NCI-H1694 (cell line): ENCODE measurements at places on chromosomes 6 and 20.
A peak's percentile ranks its signal among the peaks of the same experiment; 100 is the strongest.

- DNase-seq = no peak
Measured at GRCh38 chr6:65650086-65650485, 56.9 kb downstream of the EYS start.

- DNase-seq = no peak
Measured at GRCh38 chr6:139855671-139856311, 481.3 kb upstream of the CITED2 start.

DNA sequence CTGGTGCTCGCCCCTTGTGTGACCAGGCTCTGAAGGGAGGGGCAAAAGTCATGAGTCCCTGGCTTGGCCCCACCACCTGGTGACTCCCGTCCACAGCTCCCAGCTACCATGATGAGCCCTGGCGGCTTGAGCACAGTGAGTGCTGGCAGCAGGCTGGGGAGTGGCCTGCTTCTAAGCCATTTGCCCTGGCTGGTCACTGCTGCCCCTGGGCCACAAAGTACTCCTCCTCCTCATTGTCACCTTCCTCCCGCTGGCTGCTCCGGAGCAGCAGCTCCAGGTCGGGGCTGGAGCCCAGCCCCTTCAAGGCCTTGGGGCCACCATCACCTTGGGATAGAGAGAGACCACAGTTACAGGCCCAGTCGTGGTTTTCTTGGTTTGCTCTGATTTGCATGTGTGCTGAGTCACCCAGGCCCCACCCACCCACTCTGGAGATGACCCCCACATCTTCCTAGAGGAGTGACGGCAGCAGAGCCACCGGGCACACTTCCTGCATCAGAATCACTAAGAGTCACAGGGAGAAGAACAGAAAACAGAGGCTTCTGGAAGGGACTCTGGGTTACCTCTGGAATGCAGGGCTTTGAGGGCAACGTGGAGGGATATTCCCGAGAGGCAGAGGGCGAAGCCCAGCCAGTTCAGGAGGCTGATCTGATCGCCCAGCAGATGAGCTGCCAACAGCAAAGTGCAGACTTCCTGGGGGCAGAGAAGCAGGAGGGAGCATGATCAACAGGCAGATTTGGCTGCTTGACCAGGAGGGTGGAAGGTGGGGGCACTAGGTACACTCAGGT, 42.1 kb upstream of the CDH22 start:
- no peak for DNase-seq

- DNase-seq = no peak
Measured at GRCh38 chr20:42046371-42047085, 428.4 kb upstream of the CHD6 start.

- no peak for DNase-seq
Measured at GRCh38 chr6:132910759-132911158, 96.4 kb downstream of the RPS12 start.

GRCh38 chr20:49426873-49427272, 55.6 kb downstream of the KCNB1 start:
- DNase-seq = no peak

DNA sequence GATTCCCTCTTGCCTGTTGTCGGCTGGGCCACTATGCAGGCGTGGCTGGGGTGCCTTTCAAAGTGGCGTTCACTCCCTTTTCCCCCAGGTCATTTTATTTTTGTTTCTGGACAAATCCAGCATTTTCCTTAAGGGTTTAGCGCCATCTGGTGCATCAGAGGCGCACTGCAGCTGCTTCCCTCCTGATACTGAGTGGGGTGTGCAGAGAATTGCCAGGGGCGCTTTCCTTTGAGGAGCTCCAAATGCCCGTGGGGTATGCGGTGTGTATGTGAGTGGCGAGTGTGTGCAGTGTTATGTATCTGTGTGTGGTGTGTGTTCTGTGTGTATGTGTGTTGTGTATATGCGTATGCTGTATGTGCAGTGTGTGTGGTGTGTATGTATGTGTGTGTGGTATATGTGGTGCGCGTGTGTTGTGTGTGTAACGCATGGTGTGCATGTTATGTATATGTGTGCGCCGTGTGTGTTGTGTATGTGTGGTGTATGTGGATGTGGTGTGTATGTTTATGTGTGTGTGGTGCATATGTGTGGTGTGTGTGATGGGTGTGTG, 100.1 kb upstream of the AGPAT4 start:
- peak; percentile 64 for DNase-seq

GRCh38 chr6:143040018-143040417, 20.7 kb upstream of the AIG1 start:
- no peak for DNase-seq

DNA sequence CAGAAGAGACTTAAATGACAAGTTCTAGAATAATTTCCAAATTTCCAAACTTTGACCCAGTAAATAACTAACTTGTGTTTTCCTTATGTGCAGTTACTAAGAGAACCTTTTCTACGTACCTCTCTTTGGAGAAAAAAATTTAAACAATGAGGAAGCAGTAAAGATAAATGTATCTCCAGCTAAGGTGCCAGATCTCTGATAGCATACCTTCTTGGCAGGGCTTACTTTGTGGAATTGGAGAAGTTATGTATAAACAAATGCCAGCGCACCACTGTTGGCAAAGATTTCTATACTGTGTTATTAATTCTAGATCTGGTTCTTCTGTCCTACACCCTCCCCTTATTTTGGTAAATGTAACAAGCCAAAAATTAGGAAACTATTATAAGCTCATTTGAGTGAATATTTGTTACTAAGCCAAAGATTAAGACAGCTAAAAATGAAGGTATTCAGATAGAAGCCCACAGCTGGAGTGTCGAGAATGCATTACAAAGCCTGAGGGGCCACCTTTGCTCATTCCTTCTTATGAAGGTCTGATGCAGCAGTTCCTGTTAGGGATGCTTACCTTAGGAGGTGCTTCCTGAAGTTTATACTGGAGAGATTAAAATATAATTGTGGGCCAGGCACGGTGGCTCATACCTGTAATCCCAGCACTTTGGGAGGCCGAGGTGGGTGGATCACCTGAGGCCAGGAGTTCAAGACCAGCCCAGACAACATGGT, 373.1 kb upstream of the SOX4 start:
- no peak for DNase-seq

GRCh38 chr6:85685713-85686112, 43.0 kb upstream of the SYNCRIP start:
- no peak for DNase-seq

DNA sequence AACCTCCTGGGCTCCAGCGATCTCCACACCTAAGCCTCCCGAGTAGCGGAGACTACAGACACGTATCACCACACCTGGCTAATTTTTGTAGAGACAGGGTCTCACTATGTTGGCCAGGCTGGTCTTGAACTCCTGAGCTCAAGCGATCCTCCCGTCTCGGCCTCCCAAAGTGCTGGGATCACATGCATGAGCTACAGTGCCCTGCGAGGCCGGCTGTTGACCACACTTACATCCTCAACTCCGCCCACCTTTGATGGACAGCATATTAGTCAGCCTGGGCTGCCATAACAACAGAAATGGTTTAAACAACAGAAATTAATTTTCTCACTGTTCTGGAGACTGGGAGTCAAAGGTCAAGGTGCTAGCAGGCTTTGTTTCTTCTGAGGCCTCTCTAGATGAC, 107.7 kb downstream of the JPH2 start:
- no peak for DNase-seq

DNA sequence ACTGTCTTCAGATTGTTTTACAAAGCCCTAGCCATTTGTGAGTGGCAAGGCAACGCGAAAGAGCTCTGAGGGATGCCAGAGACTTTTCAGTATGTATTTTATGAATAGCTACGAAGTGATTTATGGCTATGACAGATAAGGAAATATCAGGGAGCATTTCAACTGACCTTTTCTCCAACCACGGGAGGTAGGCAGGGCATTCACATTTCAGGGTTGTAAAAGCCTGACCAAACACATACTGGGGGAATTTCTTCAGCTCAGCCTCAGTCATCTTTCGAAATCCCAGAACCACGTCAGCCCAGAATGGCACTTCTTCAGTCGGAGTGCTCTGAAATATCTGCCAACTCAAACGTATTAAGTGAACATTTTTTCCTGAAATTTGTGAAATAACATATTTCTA, 10.8 kb downstream of the DDO start:
- no peak for DNase-seq

GRCh38 chr6:54087721-54088120, 23.5 kb upstream of the MLIP start:
- no peak for DNase-seq

DNA sequence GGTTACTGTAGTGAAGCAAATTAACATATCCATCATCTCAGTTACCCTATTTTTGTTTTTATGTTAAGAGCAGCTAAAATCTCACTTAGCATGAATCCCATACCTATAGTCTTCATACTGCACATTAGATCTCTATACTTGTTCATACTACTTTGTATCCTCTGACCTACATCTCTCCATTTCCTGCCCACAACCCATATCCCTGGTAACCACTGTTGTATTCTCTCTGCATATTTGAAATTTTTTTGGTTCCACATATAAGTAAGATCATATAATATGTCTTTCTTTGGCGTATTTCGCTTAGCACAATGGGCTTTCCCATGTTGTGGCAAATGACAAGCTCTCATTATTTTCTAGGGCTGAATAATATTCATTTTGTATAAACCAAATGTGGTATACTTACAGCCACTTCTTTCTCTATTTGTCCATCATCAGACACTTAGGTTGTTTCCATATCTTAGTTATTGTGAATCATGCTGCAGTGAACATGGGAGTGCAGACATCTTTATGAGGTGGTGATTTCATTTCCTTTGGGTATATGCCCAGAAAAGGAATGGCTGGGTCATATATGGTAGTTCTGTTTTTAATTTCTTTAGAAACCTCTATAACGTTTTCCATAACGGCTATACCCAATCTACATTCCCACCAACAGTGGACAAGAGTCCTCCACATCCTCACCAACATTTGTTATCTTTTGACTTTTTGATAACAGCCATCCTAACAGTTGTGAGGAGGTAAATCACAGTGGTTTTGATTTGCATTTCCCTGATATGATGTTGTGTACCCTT, 39.8 kb downstream of the BACH2 start:
- no peak for DNase-seq

GRCh38 chr6:159654483-159655098, 38.5 kb downstream of the SOD2 start:
- DNase-seq = peak; percentile 61

- DNase-seq = peak; percentile 59
Measured at GRCh38 chr20:46520976-46521579, 7.7 kb upstream of the ZNF334 start.

DNA sequence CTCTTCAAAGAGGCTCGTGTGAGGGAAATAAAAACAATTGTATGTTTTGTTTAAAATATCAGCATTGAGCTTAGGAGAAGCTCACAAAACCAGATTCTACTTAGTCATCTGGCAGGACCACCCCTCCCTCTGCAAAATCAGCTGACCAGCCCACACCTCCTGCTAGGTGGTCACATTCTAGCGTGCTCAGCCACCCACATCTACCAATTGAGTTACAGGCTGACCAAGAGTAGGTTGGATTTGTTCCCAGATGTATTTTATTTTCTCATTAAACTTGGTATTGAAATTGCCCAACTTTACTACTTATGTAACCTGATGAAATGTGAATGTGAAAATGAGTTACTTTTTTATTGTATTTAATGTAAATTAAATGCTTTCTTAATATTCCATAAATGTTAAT, 56.2 kb downstream of the SLC22A2 start:
- DNase-seq = no peak

DNA sequence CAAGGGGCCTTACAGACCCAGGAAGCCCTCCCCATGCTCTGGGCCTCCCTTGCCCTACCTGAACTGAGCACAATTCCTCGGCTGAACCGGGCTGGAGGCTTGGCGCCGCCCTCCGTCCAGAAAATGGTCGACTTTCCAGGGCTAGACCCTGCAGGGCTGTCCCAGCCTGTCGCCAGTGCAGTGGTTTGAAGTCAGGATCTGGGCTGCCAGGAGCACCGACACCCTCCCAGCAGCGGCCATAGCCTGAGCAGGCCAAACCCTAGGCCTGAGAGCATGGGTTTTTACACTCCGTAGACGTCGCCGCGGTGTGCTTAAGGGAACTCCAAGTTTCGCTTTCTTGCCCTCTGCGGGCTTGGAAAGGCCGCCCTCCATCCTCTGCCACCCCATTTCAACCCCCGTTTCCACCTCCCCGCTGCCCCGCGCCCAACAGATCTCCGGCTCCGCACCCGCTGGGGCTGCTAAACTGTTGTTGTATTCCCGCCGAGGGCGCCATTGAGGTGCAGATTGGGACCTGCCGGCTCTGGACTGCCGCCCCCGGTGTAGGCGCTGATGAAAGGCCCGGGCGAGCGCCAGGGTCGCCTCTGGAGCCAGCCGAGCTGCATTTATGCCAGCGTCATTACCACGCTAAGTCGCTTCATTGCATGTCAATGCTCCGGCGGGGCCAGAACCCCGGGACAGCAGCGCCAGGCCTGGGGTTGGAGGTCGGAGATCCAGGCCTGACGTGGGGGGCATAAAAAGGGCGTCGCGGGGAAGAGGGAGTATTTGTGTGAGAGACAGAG, 2.2 kb upstream of the TFAP2A start:
- DNase-seq = no peak

- DNase-seq = no peak
Measured at GRCh38 chr6:46956409-46956808, 34.7 kb upstream of the ADGRF5 start.

DNA sequence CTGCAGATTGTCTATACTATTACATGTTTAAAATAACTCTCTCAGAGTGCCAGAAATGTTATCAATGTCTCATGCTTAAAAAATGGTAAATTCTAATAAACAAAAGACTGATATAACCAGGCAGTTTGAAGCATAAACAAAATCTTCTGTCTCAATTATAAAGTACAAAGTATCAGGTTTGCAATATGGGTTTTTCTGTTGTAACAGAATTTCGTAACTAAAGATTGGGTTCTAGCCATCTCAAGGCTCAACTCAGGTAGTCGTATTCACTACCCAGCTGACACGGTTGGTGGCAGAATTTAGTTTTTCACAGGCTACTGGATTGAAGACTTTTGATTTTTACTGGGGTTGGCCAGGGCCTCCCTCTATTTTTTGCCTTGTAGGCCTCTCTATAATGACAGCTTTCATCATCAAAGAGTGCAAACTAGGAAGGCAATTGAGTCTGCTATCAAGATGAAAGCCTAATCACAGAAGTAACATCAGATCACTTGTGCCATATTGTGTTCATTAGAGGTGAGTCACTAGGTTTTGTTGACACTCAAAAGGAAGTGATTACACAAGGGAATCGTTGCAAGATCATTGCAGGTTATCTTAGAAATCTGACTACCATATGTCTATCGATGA, 3.6 kb downstream of the CYP39A1 start:
- no peak for DNase-seq

DNA sequence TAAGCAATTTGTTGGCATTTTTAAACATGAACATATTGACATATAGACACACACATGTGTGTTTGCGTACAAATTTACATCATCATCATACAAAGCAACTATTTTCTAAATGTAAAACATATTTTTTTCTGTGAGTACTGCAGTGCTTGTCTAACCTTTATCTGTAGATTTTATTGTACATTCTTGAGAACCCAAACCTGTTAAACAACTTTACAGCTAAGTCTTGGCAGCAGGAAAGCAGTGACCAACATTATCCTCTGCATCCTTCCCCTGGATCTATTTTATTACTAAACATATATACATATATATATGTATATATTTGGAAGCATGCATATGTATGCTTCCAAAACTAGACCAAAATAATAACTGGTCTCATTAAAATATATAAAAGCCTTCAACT, 10.4 kb upstream of the PLCB1 start:
- DNase-seq = no peak
